ENCODE measurements at places on chromosomes 4 and X.

DNA sequence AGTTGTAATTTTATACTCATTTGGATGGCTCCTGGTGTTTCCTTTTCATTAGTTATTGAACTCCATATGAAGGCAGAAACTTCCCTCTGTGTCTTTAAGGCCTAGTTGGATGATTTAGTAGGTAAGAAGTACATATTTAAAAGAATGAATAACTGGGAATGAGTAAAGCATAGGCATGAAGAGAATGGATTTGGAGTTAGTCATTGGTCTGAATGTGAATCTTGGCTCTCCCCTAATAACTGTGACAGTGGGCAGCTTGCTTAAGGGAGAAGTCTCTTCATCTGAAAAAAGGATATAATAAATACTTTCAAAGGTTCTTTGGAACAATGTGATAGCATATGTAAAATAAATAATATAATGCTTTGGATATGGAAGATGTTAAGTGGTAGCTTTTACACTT is 13.2 kb downstream of the SNX25 start:
- DNase-seq: no peak

DNA sequence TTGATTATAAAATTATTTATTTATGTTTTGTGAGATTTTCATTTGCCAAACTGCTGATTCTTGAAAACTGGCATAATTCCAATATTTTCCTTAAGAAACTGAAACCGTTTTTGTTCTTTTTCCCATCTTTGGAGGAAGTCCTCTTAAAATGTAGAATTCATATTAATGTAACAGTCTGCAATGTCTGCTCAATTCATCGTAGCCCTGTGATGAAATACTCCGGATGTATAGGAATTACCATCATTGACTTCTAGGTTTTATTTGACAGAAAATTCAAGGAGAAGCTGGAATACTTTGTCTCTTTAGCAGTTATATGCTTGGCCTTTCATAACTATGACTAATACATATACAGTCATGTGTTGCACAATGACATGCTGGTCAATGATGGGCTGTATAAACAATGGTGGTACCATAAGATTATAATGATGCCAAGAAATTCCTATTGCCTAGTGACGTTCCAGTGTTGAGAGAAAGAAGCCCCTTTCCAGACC is 185.0 kb upstream of the GPRIN3 start:
- no peak for DNase-seq

- DNase-seq: no peak
Observed at GRCh38 chr4:144509088-144510015, 136.6 kb upstream of the HHIP start.

GRCh38 chr4:175536852-175537453 is 275.1 kb downstream of the GPM6A start:
- DNase-seq: peak; percentile 77

- no peak for DNase-seq
Observed at GRCh38 chr4:7658341-7659204, 223.8 kb upstream of the PSAPL1 start.

DNA sequence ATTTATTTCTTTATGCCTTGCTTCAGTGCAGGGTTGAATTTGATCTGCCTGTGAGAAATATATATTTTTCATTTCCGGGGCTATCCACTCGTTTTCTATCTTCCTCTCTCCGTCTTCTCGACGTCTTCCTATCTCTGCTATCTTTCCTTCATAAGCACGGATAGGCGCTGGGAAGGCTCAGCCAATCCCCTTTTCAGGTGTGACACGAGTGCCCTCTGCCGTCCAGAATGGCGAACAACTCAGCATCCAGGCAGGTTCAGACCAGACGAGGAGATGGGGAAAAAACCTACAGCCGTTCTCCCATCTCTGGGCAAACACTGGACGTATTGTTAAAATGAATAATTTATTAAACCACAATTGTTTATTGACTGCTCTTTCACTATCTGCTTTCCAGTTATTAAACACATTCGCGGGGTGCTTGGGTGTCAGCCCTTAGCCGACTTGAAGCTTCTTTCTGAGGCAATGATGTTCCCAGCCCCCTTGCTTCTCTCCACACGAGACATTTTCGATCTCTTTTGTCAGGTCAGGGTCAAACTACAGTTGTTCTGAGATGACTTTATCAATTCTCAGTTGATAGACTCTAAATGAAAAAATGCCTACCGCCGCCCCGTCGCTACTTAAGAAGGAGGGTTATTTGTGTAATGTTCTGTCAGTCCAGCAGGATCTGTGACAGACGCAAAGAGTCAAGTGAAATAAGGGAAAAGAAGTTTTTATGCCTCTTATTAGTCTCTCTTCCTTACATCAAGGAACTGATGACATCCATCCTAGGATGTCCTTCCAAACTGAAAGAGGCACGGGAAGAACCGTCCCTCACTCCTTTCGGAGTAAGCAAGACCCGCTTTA is 96.3 kb upstream of the NOCT start:
- DNase-seq: peak; percentile 59

- DNase-seq: peak; percentile 92
Observed at GRCh38 chr4:139266583-139267257, 13.3 kb downstream of the MGARP start.

- no peak for DNase-seq
Observed at GRCh38 chrX:8204943-8205342, 33.9 kb upstream of the VCX2 start.

GRCh38 chr4:98781641-98782357 is 123.4 kb upstream of the TSPAN5 start:
- no peak for DNase-seq

DNA sequence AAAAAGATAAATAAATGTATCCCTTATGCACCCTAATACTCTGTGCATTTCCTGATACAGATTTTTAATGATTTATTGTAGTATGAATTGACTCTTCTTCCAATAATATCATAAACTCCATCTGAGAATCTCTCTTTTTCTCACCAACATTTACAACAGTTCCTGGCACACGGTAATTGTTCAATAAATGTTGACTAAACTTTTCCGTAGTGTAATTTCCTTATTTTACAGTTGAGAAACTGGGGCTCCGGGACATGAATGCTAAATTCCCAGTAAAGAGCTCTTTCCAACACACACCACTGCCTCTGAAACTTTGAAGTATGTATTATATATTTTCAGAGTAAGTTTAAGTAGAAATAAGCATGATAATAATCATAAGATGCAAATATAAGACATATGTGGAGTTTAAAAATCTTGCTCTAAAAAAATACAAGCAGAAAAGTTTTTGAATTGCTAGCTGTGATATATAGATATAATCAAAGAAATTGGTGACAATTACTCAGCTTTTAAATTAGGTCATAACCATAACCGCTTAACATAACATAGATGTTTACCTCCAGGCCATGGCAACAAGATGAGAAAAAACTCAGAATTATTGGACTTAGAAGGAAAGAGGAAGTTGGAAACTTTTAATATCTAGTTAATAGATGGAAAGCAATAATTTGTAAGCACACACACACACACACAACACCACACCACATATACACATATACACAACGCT is 28.2 kb upstream of the ANTXR2 start:
- DNase-seq: no peak

DNA sequence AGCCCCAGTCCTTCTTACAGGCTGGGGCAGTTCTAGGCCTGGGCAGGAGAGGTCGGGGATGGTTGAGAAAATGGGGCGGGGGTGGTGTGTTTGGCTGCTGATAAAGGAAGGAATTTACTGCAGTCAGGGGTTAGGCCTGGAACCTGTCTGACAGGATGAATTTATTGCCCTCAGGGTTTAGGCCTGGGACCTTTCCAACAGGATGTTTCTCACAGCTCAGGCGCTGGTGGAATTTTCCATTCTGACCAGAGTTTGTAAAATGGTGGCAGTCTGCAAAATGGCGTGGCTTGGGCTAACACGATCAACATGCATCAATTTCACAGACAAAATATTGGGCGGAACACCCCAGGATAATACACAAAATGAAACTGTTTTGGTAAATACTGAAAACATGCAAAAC is 83.5 kb upstream of the SPIN4 start:
- no peak for DNase-seq

GRCh38 chr4:70601422-70602039 is 9.5 kb downstream of the AMBN start:
- DNase-seq: peak; percentile 89

GRCh38 chrX:16516232-16516876 is 133.6 kb upstream of the S100G start:
- peak; percentile 5 for DNase-seq

GRCh38 chr4:176238826-176239225 is 30.2 kb downstream of the ASB5 start:
- no peak for DNase-seq

GRCh38 chr4:21811565-21811964 is 137.0 kb downstream of the KCNIP4 start:
- DNase-seq: no peak

DNA sequence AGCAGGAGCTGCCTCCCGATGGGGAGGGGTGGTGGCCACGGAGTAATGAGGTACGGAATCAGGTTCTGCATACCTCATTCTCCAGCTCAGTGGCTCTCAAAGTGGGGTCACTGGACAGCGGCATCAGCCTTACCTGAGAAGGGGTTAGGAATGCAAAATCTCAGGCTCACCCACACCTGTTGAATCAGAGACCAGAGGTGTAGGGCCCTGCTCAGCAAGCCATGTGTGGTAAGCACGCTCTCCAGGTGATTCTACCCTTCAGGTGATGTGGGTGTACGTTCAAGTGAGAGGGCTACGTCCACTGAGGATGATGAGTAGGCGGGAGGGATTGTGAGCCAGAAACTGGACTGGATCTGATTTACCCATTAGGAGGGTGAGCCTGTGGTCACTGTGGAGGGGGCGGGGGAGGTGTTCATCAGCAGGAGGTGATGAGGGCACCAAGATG is 65.8 kb downstream of the ANAPC4 start:
- DNase-seq: no peak

DNA sequence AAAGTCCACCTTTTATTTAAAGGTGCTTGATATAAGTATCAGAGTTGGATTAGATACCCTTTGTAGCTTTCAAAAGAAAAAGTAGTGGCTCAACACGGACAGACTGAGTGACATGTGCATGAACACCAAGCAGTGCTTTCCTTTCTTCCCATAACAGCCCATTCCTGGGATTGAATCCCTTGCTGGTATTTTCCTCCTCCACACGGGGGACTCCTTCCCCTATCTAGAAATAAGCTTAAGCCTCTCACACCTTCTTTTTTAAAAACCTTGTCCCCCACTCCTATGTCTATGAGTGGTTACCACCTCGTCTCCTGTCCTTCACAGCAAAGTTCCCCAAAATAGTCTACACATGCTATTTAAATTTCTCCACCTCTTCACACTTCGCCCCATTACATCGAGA is 5.1 kb downstream of the AP1S2 start:
- no peak for DNase-seq

GRCh38 chrX:69226459-69227158 is 61.4 kb upstream of the PJA1 start:
- DNase-seq: no peak

GRCh38 chr4:38582889-38583470 is 81.0 kb upstream of the KLF3 start:
- DNase-seq: peak; percentile 16

DNA sequence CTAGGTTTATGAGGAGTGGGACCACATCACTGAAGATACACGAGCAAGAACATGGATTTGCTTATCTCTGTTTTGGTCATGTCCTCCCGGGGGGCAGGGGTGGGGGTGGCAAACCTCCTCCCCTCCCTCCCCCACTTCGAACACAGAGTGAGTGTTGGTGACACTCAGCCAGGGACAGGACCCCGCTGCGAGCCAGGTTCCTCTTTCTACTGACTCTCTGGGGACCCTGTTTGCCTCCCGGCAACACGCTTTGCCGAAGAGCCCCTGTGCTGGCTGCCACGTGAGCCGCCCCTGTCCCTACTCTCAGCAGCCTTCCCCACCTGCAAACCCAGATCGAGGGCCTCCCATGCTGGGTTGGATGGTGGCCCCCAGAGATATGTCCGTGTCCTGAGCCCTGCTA is 34.7 kb downstream of the P2RY8 start:
- peak; percentile 71 for DNase-seq

DNA sequence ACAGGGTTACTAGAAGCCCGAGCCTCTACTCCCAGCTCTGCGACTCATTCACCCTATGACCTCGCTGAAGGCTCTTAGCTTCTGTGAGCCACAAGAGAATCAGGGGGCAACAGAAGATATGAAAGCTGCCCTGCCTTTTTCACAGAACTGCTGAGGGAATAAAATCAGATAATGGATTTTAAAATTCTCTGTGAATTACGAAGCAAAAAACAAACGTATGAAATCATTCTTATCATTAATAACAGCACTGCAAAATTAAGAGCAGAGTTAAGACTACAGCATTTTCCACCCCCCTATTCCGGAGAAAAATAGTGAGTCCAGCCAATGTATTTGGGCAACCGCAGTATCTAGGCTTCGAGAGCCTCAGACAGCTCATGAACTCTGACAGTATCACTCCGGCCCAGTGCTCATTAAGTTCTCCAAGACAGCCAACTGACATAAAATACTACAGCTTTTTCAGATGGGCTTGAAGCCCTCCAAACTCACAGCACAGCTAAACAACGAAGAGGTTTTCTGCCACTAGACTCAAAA is 33.4 kb downstream of the AFAP1 start:
- DNase-seq: peak; percentile 13

GRCh38 chrX:104255465-104255864 is 732 bp upstream of the ESX1 start:
- DNase-seq: peak; percentile 6

DNA sequence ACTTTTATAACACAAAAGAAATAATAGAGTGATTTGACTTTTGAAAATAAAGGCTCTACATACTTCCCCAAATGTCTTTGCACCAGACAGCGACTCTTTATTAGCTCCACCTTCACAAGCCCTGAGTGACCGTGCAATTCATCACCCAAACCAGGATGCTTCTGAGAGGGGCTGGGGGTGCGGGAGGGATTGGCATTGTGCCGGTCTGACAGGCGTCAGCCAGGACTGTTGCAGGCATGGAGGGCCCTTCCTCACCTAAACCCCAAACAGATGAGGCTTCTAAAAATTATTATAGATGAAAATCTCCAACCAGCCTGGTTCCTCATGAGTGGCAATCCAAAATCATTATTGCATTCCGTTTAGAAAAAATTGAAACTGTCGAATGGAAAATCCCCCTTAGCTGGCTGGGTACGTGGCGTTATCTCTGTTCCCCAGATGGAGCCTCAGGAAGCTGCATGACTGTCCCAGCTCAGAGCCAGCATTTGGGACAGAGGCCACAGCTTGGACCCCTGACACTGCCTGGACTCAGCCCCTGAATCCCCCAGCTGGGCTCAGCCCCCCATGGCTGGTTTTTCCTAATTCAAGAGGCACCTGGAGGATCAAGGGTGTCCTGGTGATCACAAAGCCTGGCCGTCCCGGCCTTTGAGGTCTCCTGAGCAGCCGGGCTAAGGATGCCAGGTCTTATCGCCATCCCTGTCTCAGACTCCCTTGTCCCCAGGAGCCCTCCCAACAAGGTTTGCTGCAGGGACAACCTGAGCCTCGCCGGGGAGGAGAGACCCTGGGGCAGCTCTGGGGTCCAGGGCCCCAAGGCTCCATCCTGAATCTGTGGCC is 60.4 kb downstream of the SORCS2 start:
- DNase-seq: peak; percentile 28

GRCh38 chrX:104370089-104370488 is 115.4 kb upstream of the ESX1 start:
- peak; percentile 2 for DNase-seq

- DNase-seq: no peak
Observed at GRCh38 chrX:20712811-20713210, 446.1 kb upstream of the RPS6KA3 start.

- DNase-seq: peak; percentile 71
Observed at GRCh38 chrX:74535408-74536151, 78.8 kb downstream of the RLIM start.

All from hematopoietic multipotent progenitor cell treated with erythropoietin and hydrocortisone succinate and interleukin-3 and kit ligand, for 4 days (in vitro differentiated cells).